Activated T-cell treated with anti-CD3 and anti-CD28 coated beads, Interleukin-2, amount 50 U/mL, for 48 hours (primary cell): ENCODE measurements at places on chromosomes 5 and 9.
A peak's percentile ranks its signal among the peaks of the same experiment; 100 is the strongest.

DNA sequence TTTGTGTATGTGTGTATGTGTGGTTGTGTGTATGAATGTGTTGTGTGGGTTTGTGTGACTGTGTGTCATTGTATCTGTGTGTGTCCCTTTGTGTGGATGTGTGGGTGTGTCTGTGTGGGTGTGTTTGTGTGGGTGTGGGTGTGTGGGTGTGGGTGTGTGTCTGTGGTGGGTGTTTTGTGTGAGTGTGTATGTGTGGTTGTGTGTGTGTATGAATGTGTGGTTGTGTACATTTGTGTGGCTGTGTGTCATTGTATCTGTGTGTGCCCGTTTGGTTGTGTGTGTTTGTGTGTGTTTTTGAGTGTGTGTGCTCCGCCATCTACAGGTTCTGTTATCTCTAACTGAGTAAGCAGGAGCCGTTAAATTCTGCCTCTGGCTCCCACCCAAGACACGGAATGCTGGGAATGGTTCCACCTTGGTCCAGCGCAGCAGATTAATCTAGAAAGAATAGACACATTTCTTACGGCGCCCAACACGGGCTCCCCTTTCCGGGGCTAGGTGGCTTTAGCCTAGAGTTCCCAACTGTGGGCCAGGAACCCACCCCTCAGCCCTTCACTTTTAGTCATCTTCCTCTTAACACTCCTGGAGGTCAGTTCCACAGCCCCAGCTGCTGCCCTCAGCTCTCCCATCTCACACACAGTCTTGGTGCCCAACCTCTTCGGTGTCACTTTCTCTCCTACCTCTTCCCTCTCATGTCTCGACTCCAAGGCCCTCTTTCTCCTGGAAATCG, 197.1 kb downstream of the TTLL11 start:
- DNase-seq, result no peak

- no peak for DNase-seq
These were observed 162.7 kb upstream of the IRX2 start for GRCh38 chr5:2914022-2914661.

DNA sequence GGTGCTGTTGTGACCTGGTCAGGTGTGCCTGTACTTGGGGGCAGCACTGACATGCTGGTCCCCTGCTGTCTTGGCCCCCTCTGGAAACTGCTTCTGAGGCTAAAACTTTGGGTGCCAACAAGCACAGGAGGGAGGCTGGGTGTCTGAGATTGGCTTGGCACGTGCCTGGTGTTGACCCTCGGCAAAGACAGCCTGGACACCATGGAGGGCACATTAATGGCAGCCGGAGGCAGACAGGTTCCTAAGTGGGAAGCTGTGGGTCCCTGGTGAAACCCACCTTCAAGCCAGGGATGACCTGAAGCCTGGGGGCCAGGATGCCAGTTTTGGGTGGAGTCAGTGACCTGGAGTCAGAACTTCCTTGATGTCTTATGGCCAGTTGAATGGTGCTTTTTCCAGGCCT, 894.1 kb downstream of the PTPRD start:
- DNase-seq, result no peak

GRCh38 chr5:112636751-112637150, 100.9 kb upstream of the APC start:
- DNase-seq, result no peak

GRCh38 chr9:127726871-127727270, 8.2 kb downstream of the TOR2A start:
- no peak for DNase-seq

GRCh38 chr9:102479191-102479590, 515.9 kb upstream of the CYLC2 start:
- DNase-seq, result no peak

- no peak for DNase-seq
These were observed 169.2 kb downstream of the CACNA1B start for GRCh38 chr9:138046641-138047301.

GRCh38 chr9:13020146-13021040, 245.6 kb downstream of the LURAP1L start:
- no peak for DNase-seq

GRCh38 chr5:129902816-129903215, 1.4 kb upstream of the CHSY3 start:
- no peak for DNase-seq

GRCh38 chr9:88478246-88478645, 56.7 kb upstream of the NXNL2 start:
- DNase-seq, result no peak

DNA sequence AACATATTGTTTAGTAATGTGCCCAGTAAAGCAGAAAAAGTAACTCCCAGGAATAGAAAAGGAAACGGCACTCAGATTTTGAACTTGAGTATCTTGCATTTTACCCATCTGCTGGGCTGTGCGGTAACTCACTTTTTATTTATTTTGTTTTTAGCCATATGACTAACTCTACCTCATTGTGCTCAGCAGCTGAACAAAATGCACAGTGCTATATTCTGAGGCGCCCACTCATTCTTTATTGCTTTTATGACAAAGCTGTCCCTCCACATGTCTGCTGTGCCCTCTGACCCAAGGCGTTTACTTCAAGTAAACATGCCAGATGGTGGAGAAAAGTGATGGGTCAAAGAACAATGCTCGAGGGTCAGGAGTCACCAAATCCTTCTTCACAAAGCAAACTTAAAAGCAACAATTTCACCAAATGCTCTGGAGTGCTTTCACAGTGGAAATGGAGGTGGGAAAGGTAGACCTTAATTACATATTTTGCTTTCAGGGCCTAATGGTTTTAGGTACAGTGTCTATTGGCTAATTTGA, 215.2 kb upstream of the ELAVL2 start:
- DNase-seq, result no peak

- no peak for DNase-seq
These were observed 611.8 kb downstream of the TLE1 start for GRCh38 chr9:81077572-81077971.

GRCh38 chr5:174794931-174795672, 70.7 kb downstream of the MSX2 start:
- no peak for DNase-seq

GRCh38 chr9:129501771-129502319, 119.1 kb downstream of the C9orf50 start:
- no peak for DNase-seq

- no peak for DNase-seq
These were observed at the start of gene PCSK1 for GRCh38 chr5:96433066-96433447. TSS of gene PCSK1 (minus strand) at chr5:96433248. CDS start at chr5:96433042, 206 bp downstream.

DNA sequence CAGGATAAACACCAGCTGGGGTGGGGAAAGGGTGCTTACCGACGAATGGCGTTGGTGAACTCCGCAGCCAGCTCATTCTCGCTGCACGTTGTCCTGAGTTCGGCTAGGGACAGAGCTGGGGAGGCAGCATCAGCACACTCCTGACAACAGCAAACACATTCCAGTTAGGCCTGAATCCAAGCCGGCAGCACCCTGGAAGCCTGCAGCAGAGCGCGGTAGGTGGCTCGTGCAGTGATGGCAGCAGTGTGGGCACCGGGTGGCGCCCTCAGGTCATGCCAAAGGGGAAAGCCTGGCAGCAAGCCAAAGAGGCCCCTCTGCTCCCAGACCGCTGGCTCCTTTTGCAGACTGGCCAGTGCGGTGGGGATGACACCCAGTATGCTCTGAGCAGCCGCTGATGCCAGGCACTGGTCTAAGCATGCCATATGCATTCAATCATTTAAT, 66.9 kb downstream of the DCP2 start:
- DNase-seq, result peak; percentile 49

- no peak for DNase-seq
These were observed 269.1 kb upstream of the ACTBL2 start for GRCh38 chr5:57751710-57752109.

DNA sequence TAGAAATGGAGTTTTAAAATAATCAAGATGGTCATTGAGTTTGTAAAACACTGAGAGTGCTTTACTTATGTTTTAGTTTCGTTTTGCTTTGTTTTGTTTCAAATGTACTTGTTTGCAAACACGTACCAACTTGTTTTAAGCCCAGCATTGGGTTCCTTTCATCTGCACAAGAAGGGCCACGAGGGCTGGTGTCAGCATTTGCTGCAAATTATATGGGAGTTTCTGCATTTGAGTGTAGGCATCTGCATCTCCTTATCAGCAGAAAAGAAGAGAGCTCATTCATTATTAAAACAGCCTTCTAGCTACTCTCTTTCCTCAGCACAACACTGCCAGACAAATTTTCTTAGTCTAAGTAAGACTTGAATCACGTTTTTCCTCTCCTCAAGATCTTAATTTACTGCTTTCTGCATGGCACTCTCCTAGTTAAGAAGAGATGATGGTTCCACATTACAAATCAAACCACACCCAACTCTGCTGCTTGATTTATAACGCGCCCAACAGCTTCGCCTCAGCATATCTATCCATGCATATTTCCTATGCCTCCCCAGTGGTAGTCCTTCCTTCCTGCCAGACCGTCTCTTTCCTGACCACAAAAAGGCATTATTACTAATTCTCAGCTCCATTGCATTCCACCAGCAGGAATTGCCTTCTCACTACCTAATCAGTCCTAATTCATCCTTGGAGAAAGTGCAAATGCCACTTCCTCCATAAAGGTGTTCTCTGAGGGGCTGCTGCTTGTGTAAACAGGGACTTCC, 95.2 kb upstream of the CAST start:
- DNase-seq, result no peak

- DNase-seq, result no peak
These were observed 26.4 kb downstream of the FOXD1 start for GRCh38 chr5:73422164-73422563.

- DNase-seq, result peak; percentile 54
These were observed 23.6 kb downstream of the PRRC2B start for GRCh38 chr9:131417264-131418142.

GRCh38 chr5:157479166-157479565, 19.2 kb downstream of the NIPAL4 start:
- no peak for DNase-seq

GRCh38 chr9:28127101-28127500, 553.8 kb upstream of the C9orf72 start:
- no peak for DNase-seq

GRCh38 chr5:85337435-85337834, 952.8 kb upstream of the EDIL3 start:
- DNase-seq, result no peak

DNA sequence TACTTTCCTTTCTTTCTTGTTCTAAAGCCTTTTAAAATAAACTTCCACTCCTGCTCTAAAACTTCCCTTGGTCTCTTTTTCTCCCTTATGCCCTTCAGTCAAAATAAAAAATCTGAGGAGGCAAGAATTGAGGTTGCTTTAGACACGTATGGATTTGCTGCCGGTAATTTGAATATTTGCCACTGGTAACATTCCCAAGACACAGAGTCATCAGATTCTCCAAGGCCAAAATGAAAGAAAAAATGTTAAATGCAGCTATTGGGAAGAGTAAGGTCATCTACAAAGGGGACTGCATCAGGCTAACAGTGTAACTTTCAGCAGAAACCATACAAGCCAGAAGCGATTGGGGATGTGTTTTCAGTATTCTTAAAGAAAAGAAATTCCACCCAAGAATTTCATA, 311.1 kb downstream of the CDH18 start:
- no peak for DNase-seq

GRCh38 chr5:64417390-64417789, 88.4 kb upstream of the RGS7BP start:
- no peak for DNase-seq

GRCh38 chr5:73938280-73938937, 312.4 kb downstream of the ARHGEF28 start:
- no peak for DNase-seq

GRCh38 chr5:120103495-120103894, 360.6 kb upstream of the PRR16 start:
- DNase-seq, result no peak

- no peak for DNase-seq
These were observed 143.5 kb downstream of the GPBP1 start for GRCh38 chr5:57317341-57317740.

- no peak for DNase-seq
These were observed 27.3 kb upstream of the GRHPR start for GRCh38 chr9:37395229-37395628.

DNA sequence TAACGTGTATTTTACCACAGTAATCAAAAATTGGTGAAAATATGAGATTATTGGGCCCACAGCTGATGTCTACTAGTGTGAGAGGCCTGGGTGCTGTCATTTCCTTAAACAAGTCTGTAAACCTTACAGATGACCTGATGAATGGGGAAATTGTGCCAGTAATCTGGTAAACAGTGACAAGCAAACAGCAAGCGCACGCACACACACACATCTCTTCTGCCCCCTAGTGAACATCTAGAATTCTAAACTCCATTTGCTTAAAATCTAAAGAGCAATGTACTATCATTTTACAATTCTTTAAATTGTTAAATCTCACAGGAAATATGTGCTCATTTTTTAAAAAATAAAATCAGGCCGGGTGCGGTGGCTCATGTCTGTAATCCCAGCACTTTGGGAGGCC, 7.5 kb upstream of the RAPGEF1 start:
- no peak for DNase-seq

- no peak for DNase-seq
These were observed 1225.7 kb upstream of the WWC1 start for GRCh38 chr5:167065794-167066193.

GRCh38 chr9:98117984-98118639, 910 bp downstream of the TRIM14 start:
- DNase-seq, result peak; percentile 58

GRCh38 chr9:135478829-135479468, 633 bp upstream of the PPP1R26 start:
- peak; percentile 25 for DNase-seq

DNA sequence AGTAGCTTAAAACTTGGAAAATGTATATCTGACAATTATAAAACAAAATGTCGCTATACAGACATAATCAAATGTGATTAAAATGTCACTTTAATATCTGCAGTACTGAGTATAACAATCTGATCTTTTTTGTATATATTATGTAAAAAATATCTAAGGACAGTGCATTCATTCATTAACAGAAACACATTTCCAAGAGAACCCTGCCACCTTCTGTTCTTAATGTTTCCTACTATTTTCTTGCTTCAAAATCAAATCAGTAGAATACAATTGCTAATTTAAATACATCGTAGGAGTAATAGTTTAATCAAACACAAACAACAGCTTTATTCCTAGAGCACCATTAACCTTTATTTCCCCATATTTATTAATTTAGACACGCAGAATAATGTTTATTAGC, 142.6 kb upstream of the ST8SIA4 start:
- DNase-seq, result no peak

GRCh38 chr5:18749763-18750162, 1115.5 kb downstream of the TAF11L14 start:
- peak; percentile 35 for DNase-seq

- DNase-seq, result no peak
These were observed 59.9 kb downstream of the SERINC5 start for GRCh38 chr5:80195837-80196400.
